ENCODE measurements at places on chromosomes 11 and 22.

DNA sequence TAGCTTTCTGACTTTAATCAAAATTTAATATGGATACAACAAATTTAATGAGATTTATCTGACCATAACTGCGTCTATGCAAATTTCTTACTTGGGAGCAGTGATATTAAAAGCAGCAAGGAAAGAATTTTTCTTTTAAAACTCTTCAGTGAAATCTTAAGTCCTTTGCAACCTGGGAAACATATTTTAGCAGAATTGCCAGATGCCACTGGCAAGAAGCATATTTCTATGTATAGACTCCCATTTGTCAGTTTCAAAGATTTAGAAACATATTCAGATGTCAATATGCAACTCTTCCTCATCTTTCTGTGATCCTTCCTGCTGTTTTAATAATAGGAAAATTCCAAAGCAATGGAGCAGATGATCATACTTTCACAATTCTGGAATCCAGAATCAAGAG, 911.3 kb downstream of the LUZP2 start:
- DNase-seq, result no peak

DNA sequence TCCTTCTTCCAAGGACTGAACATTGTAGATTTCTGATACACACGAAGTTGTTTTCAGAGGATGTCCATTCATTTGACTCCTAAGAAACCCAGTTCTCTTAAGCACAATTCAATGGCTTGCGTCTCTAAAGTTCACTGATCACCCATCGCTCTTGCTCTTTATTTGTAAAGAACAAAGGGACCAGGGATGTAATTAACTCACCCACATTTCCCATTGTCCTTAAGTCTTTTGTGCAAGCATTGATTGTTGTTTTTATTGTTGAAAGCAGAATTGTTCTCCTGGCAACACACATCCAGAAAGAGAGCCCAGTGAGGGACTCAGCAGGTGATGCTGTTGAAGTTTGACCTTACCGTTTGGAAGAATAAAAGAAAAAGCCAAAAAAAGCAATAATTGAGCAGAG, 59.2 kb downstream of the SPON1 start:
- DNase-seq, result no peak

GRCh38 chr22:46979506-46979905, 217.1 kb downstream of the TBC1D22A start:
- no peak for DNase-seq

- no peak for DNase-seq
These were observed 121.2 kb downstream of the NCAM1 start for GRCh38 chr11:113082341-113082955.

DNA sequence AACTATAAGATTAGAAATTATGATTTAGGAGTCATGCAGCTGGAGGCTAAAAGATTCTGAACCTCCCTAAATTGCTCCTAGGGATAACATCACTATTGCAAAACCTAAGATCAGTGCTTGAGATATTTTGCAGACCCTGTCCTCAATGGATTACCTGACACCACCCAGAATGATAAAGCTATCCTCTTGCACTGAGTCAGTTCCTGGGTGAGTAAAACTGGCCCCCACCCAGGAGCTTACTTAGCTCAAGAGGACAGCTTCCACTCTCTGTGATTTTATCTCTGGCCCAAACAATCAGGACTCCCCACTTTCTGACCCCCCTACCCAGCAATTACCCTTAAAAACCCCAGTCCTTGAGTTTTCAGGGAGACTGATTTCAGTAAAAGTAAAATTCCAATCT, 2074.4 kb upstream of the RAG2 start:
- DNase-seq, result no peak

- DNase-seq, result no peak
These were observed 91.9 kb downstream of the CTTN start for GRCh38 chr11:70490208-70490607.

DNA sequence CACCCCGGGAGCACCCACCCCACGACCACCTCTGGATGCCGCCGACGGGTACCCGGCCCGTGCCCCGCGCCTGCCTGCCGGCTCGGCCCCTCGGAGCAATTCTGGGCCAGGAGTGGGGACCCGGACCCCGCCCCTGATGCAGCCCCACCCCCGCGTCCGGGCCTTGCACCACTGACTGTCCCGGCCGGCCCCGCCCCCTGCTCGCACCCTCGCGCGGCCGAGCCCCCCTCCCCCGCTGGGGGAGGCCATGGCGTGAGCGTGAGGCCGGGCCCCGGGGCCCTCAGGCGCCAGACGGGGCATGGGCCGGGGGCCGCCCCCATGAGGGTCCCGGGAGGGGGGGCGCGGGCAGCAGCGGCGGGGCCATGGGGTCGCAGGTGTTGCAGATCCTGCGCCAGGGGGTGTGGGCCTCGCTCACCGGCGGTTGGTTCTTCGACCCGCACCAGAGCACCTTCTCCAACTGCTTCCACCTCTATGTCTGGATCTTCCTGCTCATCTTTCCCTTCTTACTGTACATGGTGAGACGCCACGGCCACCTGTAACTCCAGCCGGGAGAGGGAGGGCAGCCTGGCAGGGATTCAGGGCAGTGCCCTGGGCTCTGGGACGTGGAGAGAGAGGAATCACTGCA, 486 bp downstream of the PCNX3 start:
- peak; percentile 79 for DNase-seq

GRCh38 chr11:77407613-77408012, 66.3 kb downstream of the PAK1 start:
- no peak for DNase-seq

DNA sequence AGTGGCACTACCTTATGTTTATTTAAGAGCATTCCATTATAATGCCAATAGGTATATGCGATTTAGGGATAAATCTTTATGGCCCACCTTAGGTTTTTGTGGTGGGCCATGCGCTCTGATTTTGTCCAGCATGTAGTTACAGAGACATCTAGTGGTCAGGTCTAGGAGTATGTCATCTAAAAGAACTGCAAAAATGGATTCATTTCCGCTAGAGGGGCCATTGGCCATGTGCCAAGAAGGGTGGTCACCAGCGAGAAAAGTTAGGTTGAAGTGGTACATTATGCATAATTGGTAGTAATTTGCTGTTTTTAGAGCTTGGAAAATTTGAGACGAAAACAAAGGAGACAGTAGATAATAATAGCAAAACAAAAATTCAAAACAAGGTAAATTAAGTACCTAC, 27.7 kb downstream of the LRRC4C start:
- DNase-seq, result peak; percentile 19

DNA sequence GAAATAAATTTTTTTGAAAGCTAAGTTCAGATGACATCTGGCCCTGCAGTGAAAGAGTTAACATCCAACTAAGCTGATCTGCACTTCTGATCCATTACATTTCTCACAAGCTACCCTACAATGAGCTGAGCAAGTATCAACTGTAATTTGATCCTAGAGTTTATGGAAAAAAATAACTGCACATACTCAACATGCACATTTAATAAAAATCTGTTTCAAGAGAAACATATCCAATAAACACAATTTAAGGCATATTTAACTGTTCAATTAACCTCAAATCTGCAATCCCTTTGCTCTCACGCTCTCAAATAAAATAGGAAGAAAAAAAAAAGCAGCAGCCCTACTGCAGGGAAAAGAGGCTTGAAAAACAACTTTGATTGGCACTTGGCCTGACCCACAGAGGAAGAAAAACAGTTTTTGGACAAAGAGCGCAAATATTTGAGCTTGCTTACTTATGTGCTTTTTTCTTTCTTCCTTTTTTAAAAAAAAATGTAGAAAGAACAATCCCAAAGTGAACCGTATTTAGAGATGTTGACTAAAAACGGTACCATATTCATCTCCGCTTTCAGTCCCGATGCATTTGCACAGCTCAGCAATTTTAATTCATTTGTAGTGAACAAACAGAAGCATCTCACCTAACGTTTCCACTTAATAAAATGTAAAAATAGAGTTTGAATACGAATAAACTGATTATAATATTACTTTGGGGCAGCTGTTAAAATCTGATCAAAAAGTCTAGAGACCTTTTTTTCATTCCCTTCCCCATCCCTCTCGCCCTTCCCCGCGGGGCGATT, 1.6 kb downstream of the SESN3 start:
- no peak for DNase-seq

- DNase-seq, result no peak
These were observed 611.8 kb downstream of the BRD1 start for GRCh38 chr22:49215840-49216239.

DNA sequence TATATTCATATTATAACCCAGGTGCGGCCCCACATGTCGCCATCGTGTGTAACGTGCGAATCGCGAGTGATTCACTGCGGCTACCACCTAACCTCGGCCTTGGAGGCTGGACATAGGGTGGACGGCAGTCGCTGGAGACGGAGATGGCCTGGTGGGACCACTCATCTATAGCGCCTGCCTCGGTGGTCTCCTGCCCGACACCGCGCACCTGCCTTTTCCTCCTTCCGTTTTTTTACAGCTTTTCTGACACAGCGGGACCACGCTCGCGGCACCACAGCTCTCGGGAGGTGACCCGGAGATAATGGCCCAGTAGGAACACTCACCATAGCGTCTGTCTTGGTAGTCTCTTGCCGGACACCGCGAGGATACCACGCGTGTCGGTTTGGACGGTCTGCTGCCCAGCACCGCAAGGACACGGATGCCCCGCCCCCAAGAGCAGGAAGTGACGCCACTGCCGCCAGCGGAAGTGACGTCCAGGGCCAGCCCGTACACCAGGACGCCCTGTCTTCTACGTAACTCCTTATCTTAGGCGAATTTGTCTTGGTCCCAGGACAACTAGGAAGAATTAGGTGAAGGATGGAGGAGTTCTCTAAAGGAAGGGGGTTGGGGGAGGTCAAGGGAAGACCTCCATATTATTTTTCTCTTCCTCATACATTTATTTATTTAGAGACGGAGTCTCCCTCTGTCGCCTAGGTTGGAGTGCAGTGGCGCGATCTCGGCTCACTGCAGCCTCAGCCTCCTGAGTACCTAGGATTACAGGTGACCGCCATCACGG, 6.4 kb downstream of the SNU13 start:
- DNase-seq, result peak; percentile 92

- no peak for DNase-seq
These were observed 7.3 kb downstream of the APBB1 start for GRCh38 chr11:6411594-6412031.

- no peak for DNase-seq
These were observed 16.7 kb downstream of the ACRV1 start for GRCh38 chr11:125663910-125664309.

- peak; percentile 62 for DNase-seq
These were observed 8.0 kb downstream of the PHLDB1 start for GRCh38 chr11:118615282-118615975.

GRCh38 chr22:24763872-24764485, 10.5 kb downstream of the PIWIL3 start:
- no peak for DNase-seq

GRCh38 chr11:17750801-17751165, 16.2 kb downstream of the KCNC1 start:
- no peak for DNase-seq

DNA sequence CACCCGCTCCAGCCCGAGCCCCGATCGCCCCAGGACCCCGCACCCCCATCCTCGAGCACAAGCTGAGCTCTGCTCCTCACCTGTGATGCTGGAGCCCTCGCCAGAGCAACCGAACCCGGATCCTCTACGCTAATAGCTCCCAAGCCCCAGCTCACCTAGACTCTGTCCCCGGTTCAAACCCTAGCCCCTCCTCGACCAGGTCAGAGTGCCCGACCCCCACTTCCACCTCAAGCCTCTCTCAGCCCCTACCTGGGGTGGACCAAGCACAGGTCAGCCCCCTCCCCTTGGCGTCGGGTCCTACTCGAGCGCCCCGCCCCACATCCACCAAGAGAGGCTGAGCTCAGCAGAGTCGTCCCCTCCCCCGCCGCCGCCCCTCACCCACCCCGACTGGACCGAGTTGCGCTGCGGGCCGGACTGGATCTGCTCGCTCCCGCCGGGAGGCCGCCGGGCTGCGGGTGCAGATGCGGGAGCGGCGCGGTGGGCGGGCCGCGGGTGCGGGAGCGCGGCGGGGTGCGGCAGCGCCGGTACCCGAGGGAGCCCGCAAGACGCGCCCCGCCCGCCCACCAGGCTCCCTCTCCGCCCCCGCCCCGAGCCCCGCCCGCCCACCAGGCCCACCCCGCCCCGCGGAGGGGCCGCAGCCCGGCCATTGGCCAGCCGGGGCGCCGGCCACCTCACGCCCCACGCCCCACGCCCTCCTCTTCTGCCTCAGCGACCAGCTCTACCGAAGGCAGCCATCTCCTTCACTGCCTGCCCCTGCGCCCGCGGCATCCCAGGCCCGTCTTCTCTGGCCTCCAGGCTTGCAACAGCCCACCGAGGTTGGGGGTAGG, 577 bp upstream of the DKK3 start:
- peak; percentile 80 for DNase-seq

DNA sequence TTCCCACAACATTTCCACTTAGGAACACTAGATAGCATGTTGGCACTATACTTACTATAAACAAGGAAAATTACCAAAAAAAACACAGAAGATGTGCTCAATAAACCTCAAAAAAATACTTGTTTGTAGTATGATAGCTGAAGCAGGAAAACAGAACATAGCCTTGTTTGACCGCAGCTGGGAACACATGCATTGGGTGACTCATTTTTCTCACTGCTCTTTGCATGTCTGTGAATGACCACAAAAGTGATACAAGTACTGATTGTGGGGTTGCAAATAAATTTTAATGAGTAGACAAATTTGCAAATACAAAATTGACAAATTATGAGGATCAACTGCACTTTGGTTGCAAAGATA, 22.8 kb upstream of the GUCY1A2 start:
- no peak for DNase-seq

DNA sequence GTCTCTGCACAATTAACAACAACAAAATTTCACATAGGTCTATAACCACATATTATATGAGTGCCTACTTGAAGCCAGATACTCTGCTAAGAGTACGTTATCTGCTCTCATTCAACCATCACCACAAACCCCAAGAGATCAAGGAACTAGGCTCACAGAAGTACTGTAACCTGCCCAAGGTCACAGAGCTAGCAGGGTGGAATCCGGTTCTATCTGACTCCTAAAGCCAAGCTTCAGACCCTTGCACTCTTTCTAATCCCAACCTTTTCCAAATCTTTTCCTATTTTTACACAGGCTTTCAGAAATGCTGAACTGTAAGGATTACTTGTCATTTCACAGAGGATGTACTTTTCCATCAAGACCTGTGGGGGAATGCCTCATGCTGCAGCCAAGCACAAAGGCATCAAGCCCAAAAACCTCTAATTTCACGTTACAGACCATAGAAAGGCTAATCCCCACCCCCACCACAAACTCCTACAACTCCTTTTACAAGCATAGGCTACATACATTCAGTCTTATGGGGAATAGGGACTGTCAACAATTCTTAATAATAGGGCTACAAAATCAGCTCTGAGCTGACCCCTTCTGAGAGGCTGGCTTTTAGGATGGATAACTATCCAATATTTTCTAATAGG, 927 bp downstream of the PRCP start:
- no peak for DNase-seq

DNA sequence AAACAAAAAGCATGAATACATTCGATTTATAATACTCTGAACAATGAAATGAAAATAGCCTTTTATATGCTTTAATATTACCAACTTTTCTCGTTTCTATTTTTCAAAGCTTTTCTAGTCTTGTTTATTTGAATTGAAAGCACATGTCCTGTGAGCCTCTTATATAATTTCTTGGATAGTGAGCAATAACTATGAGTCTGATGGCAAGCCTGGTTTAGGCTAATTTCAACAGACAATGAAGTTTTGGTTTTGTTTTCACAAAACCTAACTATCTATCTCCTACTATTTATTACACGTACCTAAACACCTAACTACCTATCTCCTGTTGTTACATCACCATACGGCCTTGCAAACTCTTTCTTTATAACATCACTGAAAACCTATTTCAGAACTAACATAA, 29.2 kb upstream of the CEP126 start:
- no peak for DNase-seq

All from nephron progenitor cell (in vitro differentiated cells).